Sciatic nerve (tissue), 2 donors: ENCODE measurements at places on chromosomes 7 and 10. TPM values are rescaled to one million over a fixed set of nuclear protein-coding genes. Genes with fewer than 3 reads are reported as not detected.

GRCh38 chr7:101386558-101387231 is 24.0 kb downstream of the COL26A1 start:
- DNase-seq, result peak; percentile 70

- DNase-seq, result no peak
These were observed 77.0 kb upstream of the PHYHIPL start for GRCh38 chr10:59099481-59099880.

- peak; percentile 41 for DNase-seq
These were observed 8.3 kb downstream of the TMEM273 start for GRCh38 chr10:49179699-49180443.

DNA sequence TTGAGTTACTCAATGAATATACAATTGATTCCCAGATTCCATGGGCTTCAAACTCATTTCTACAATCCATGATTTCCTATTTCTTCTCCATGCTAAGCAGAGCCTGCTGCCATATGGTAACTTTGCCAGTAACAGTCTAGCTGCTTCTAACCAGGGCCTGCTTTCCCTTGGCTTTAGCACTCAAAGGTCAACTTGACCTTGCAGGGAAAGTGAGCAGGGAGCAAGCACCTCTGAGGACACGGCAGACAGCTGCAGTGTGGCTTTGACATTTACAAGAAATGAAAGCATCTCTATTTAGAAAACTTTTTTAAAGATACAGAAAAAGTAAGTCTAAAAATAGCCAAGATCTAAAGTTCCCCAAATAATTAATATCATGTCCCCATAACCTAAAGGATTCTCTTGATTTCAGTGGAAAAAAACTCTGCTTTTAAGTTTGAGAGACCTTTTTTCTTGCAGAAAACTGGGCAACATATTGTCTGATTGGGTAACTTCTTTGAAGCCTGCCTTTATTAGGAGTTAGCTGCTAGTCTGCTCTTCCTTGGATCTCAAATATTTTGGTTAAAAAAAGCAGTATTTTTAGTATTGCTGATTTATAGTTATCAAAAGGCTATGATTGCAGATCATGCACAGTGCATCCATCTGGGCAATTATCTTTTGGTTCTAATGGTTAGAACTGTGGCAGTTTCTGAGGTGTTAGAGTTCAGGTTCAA is 257.9 kb downstream of the AHR start:
- no peak for DNase-seq

Gene PIK3CG
- total RNA-seq, result 6.6 TPM

Gene ABCB4
- 3.3 TPM for total RNA-seq
